ENCODE measurements at places on chromosomes 11 and 22. TPM values are rescaled to one million over a fixed set of nuclear protein-coding genes. Genes with fewer than 3 reads are reported as not detected.

LAYN gene
- total RNA-seq = 34.2 TPM

GRCh38 chr11:61139387-61139786 lies 21.8 kb downstream of the VPS37C start:
- DNase-seq = peak; percentile 57

DNA sequence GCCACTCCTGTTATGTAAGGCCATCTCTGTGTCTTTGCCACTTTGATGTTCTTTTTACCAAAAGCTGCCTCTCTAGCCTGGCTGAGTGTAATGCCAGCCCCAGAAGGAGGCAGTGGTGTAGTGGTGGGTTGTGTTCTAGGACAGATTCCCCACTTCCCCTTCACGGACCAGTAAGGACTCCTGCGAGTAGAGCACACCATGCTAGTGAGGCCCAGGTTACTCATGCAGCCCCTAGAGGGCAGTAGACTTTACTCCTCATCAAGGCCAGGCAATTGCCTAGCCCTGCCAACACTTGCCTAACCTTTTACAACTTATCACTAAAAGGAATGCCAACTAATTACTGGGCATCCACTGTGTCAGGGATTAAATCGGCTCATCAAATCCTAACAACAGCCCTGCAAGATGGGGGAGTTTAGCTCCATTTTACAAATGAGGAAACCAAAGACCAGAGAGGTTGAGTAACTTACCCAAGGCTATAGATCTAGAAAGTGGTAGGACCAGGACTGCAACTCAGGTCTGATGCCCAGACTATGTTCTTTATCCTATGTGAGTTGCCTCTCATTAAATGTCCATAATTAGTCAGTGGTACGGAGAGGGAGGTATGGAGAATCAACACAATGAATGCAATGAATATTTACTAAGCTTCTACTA lies 75.3 kb downstream of the APIP start:
- DNase-seq = no peak

- DNase-seq = peak; percentile 74
These were observed at the start of gene APOL1 for GRCh38 chr22:36252754-36253522. Gene APOL1, plus strand, starts transcription at chr22:36253133. Its CDS starts 1,823 bp downstream, at chr22:36254956.

DNA sequence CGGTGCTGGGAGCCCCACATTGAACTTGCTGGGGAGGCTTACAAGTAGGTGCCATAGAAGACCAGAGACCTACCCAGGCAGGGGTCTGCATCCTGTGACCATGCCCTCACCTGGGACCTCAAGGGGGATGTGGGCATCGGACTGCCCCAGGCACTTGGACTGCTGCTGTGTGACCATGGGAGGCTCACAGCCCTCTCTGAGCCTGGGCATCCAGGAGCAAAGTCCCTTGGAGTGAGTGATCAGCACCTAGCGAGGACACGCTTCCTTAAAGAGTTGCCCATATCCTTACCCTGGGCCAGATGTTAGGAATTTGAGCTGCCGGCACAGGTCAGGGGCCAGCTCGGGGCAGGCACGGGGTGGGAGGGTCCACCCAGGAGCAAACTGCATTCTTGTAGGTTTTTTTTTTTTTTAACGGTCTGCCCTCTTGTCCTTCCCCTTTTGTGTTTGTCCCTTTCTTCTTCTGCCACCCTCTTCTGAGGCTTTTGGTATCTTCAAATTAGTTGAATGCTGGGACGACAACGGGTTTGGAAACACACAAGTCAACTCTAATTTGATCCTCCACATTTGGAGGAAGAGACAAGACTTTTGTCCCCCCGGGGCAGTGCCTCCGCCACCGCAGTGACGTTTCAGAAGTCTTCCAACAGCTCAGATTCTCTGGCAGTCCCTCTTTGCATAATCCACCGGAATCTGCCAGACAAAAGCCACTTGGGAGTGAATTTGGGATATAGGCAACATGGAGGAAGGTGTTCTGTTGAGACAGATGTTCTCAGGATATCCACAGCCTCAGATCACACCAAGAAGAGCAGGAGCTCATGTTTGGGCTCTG lies 46.1 kb upstream of the LINC01488 start:
- no peak for DNase-seq

NOX4 gene
- total RNA-seq = 2.5 TPM

- no peak for DNase-seq
These were observed 9.3 kb upstream of the NUP160 start for GRCh38 chr11:47857485-47857884.

- no peak for DNase-seq
These were observed 94.7 kb downstream of the LDLRAD3 start for GRCh38 chr11:36038541-36038940.

Data from fibroblast of the aortic adventitia (primary cell).